Transverse colon (tissue), 4 donors: ENCODE measurements at places on chromosomes 1 and 21.

DNA sequence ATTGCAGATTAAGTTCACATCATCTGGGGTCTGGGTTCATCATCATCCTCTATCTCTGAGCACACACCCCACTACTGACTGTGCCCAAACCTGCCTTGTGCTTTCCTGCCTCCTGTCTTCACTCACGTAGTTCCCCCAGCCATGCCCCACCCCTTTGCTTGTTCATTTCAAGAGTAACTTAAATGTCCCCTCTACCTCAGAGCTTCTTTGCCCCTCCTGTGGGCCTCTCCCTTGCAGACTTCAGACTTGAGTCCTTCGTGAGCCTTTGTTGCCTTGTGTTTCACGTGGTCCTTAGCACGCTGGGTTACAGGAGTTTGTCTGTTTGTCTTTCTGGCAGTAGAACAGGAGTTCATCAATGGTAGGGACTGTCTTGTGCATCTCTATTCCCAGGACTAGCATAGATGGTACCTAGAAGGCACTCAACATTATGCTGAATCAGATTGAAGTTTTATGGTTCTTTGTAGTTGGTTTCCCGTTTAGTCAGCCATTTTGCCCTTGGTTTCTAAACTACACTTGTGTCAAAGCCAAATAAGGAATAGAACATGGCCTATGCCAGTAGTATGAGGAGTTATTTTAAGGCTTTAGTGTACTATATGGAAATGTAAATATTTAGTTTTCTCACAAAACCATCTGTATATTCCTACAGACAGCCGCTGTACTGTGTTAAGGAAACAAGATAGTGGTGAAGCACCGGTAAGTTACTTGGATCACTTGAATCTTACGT is 86.2 kb downstream of the TTC3 start:
- no peak for DNase-seq

GRCh38 chr1:52360595-52360968 is 5.4 kb downstream of the CC2D1B start:
- no peak for DNase-seq

DNA sequence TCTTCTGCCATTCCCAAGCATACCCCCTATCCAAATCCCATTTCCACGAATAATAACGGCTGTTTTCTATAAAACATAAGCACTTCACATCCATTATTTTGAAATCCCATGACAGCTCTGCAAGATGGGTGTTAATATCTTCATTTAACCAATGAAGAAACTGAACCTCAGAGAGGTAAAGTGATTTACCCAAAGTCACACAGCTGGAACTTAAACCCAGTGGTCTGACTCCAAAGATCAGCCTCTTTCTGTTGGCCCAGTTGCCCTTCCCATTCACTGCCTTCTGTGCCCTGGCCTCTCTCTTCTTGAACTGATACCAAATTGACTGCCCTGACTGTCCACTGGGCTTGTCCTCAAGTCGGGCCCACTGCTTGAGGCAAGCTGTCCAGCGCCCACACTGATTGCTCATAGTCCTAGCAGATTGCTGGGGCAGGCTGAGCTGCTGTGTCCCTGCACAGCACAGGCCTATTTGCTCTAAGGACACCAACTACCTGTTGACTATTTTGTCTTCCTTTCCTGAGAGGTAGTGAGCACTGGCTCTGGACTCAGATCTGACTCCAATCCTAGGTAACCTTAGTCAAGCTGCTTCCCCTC is 19.3 kb downstream of the TAL1 start:
- no peak for DNase-seq

DNA sequence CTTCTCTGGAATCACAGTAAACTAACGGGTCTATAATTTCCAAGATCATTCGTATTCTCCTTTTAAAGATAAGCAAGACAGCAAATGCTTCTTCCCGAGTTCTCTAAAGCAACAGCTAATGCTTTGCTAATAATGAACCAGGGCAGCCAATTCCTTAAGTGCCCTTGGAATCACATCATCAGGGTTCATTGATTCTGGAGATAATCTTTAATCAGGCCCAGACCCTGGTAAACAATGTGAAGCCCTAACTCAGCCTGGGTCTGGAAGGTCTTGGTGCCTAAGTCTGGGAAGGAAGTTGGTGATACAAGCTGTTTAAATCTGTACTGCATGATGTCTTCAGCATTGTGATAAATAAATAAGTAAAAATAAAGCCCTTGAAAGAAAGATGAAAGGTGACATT is 18.4 kb downstream of the ERI3 start:
- no peak for DNase-seq

GRCh38 chr1:115640384-115640783 is 1.4 kb upstream of the VANGL1 start:
- no peak for DNase-seq

DNA sequence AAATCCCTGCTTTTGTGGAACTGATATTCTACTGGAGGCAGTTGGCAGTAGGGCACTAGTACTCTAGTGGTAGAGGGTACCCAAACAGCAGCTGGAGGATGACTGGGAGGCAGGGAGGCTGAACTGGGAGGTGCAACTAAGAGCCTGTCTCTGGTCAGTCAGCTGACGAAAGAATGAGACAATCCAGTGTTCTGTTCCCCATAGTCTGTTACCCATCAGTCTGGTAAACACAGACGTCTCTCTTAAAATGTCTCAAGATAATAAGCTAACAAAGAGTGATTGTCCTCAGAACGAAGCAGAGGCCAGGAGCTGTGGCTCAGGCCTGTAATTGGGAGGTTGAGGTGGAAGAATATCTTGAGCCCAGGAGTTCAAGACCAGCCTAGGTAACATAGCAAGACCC is 30.4 kb downstream of the TFAP2E start:
- DNase-seq, result no peak

DNA sequence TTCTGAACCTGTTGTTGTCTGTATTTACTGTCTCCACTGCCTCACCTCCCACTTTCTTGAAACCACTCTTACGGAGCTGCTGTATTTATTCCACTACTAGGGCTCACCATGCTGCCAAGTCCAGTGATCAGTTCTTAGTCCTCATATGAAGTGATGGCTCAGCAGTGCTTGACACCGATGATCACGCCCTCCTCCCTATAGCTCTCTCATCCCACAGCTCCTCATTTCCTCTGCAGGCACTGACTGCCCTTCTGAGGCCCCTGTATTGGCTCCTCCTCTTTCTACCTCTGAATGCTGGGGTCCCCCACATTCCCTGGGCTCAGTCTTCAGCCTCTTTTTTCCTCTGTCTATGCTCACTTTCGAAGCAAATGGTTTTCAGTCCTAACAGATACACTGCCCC is 3.4 kb downstream of the CLCA1 start:
- no peak for DNase-seq

DNA sequence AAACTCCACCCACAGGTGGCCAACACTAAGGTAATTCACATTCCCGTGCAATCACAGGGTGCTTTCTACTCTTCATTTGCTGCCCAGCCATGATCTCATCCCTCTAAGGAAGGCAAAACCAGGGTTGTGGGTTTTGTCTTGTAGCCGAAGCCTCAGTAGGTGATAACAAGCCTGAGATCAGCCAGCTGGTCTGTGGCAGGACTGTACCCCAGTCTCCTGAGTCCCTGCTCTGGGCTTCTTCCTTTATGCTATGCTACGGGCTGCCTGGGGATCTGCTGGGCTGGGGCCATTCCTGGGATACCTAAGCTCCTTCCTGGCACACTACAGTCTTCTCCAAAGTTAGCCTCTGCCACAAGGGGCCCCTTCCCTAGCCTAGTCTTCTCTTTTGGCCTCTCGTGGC is 9.8 kb downstream of the PPFIA4 start:
- no peak for DNase-seq

DNA sequence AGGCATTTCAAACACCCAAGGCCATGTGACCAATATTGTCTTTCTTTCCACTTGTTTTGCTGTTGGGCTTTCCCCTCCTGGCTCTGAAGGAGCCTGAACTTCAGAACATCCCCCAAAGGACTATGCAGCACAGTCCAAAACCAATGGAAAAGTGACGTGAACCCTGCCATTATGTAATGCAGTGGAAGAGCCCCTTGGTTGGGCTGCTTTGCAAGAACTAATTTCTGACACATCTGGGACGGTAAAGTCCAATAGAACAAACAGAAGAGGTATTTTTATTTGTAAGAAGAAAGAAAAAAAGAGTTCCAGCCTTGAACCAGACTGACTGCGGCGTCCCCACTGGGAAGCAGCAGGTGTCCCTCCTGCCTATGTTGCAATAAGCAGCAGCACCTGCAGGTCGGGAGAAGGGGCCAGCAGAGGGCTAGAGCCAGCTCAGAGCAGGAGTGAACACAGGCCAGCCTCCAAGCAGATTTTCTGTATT is 116.7 kb downstream of the CDC7 start:
- peak; percentile 44 for DNase-seq

- DNase-seq, result no peak
Measured at GRCh38 chr21:25938658-25939395, 204.1 kb downstream of the GABPA start.

DNA sequence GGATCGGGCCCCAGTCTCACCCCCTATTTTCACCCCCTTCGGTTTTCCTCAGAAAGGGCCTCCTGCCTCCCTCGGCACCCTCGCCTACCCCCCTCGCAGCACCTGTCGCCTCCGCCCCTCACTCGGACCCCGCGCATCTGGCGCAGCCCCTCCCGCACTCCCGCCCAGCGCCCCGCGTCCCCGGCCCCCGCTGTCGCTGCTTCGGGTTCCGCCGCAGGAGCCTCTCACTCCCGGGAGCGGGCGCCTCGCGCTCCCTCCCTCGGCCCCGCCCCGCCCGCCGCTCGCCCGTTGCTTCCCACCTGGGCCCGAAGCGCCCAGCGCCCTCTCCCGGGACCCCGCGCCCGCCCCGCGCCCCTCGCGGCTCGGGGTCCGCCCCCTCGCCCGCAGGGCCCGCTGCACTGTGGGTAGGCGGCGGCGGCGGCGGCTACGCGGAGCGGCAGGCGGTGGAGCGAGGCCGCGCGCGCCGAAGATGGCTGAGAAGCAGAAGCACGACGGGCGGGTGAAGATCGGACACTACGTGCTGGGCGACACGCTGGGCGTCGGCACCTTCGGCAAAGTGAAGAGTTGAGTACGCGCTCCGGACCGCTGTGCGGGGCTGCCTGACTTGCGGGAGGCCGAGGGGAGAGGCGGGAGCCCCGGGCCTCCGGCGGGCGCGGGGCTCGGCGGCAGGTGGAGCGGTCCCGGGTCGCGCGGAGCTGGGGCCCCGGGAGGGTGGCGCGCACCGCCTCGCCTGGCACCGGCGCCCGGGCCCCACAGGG is at the start of gene PRKAA2:
TSS of gene PRKAA2 (plus strand) at position 396 of the 758 bp plus-strand sequence. CDS start at position 470, 74 bp downstream.
- DNase-seq, result peak; percentile 45

- no peak for DNase-seq
Measured at GRCh38 chr1:228687587-228687986, 47.7 kb upstream of the RHOU start.

GRCh38 chr1:228142155-228142691 is 2.1 kb downstream of the GUK1 start:
- DNase-seq, result no peak

GRCh38 chr1:100921110-100921706 is 25.3 kb downstream of the SLC30A7 start:
- DNase-seq, result no peak

DNA sequence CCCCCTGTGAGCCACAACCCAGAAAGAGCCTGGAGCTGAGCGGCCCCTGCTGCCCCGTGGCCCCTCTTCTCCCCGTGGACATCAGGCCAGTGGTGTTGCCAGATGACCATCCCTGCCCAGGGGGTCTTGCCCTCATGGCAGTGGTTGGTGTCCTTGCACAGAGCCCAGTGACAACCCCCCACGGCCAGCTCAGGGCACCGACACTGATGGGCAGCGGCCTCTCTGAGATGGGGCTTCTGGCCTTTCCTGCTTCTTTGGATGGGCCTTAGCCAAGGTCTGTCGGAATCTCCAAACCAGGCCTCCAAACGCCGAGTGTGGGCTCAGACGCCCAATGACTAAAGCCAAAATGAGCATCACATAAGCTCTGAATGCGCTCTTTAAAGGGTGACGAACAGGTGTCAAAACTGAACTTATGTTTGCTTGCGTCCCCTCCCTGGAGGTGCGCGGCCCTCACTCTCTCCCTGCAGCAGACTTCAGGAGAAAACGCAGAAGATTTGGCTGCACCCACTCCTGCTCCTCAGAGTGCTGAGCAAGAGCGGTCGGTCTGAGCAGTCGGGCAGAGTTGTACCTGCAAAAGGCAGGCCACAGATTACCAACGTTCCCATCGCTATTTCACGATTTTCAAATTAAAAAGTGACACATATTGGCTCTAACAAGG is 41.9 kb downstream of the UBE2G2 start:
- no peak for DNase-seq

DNA sequence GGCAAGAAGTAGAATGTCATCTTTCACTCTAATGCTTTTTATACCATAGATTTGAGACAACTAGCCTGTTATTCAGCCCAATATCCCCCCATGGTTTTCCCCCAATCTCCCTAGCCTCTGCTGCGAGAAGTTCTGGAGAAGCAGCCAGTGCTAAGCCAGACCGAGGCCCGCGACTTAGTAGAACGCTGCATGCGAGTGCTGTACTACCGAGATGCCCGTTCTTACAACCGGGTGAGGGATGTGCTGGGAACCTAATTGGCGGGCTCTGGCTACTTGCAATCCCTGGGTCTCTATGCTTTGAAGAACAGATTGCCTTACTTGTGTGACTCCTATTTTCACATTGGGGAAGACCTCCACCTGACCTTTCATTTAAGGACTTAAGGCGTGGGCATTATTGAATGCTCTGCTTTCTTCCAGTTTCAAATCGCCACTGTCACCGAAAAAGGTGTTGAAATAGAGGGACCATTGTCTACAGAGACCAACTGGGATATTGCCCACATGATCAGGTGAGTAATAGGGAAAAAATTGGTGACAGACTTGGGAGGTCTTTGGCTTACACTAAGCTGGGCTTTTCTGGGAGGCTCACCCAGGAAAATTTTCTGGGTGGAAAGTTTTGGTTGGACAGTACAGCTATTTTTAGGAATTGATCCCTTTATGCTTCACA is 1.9 kb downstream of the PSMB4 start:
- no peak for DNase-seq

- DNase-seq, result no peak
Measured at GRCh38 chr1:17030206-17030605, 18.5 kb upstream of the ATP13A2 start.

DNA sequence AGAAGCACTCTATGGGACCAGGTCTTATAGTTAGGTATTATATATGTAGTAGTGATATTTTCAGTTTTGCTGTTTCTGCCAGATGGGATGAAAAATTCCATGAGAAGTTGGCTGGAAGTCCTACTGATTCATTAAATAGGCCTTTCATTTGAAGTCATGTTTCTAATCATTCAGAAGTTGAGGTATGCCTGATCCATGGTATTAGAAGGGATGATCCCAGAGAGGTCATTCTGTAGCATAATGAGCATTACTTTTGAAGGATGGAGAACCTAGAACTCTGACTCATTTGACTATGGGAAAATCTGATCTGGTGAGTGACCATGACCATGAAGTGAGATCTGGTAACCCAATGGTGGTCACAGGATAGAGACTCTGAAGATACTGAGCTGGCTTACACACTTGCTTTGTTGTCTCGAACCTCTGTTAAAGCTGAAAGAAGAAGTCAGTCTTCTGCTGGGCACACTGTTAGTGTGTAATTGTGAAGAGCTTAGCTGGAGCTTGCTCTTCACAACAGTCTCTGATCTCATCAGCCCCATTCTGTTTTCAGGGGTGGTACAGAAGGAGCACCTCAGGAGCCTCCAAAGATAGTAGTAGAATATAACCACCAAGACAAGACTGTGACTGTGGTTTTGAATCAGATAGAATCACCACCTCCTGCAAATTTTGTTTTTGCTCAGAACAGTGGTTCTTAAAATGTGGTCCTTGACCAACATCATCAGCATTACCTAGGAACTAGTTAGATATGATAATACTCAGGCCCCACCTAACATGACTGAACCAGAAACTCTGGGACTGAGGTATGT is 9.0 kb downstream of the MGST3 start:
- DNase-seq, result no peak
